ENCODE measurements at places on chromosomes 16 and 17. TPM values are rescaled to one million over a fixed set of nuclear protein-coding genes. Genes with fewer than 3 reads are reported as not detected.
A peak's percentile ranks its signal among the peaks of the same experiment; 100 is the strongest.

DNA sequence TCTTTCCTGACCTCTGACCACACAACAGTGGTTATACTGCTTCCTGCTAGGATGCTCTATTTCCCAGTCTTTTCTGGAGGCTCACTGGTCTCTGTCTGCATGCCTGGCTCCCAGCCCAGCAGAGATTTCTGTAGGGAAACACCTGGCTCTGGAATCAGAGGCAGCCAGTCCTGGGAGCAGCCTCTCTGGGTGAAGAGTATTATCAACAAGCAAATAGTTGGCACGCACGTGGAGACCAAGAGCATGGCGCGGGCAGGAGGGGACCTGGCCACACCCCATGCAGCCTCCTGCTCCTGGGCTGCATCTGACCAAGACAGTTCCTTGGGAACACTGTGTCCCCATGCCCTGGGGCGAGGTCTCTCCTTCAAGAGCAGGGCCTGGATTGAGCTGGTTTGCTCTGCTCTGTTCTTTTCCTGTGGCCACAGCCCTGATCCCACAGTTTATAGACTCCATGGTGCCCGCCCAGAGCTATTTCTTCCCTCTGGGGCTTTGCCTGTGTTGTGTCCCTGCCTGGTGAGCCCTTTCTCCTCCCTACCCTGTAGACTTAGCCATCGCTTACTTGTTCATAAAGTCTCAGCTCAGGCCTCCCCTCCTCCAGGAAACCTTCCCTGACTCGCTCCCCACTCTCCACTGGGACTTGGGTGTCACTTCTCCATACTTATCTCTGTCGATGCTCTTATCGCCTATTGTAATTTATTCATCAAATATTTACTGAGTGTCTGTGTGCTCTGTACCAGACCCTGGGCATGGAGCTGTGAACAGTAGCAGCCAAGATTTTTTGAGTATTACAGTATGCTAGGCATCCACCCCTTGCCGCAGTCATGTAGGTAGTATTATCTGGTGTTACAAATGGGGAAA lies 60.6 kb downstream of the SCNN1B start:
- peak; percentile 50 for DNase-seq

- no peak for DNase-seq
Observed at GRCh38 chr17:66682283-66682682, 152.6 kb upstream of the CACNG5 start.

GRCh38 chr16:2938206-2938605 lies 25.9 kb upstream of the KREMEN2 start:
- DNase-seq: no peak

The SREBF1 gene
- total RNA-seq: 23.6 TPM

DNA sequence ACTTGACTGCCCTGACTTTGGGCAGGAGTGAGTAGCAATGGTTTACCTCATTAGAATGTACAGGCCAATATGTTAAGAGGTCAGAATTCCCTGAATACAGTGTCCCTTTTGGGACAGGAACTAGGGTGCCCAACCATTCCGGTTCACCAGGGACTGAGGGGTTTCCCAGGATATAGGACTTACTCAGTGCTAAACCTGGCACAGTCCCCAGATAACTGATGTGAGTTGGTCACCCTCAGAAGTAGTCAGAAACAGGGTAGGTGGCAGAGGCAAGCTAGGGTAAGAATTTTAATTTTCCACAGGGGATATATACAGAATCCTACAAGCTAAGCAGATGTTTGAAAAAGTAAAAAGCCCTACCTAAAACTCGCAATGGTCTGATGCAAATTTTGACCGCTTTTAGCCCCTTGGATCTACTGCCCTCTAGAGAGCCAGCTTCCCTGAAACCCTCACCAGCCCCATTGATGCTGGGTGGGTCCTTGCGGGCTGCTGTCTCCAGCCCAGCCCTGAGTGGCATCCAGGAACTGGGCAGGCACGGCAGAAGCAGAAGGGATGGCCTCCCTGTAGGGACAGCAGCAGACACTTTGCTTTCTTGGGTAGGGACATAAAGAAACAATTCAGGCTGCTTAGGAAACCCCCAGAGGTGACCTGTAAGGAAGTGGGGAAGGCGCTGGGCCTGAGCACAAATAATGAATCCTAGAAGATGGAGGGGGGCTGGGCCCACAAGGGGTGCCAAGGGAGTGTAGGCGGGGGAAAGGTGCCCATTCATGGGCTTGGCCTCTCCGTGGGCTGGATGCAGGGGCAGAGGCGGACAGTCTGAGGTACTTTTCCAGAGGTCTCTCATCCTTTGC lies 434.8 kb downstream of the SLC39A11 start:
- DNase-seq: no peak

DNA sequence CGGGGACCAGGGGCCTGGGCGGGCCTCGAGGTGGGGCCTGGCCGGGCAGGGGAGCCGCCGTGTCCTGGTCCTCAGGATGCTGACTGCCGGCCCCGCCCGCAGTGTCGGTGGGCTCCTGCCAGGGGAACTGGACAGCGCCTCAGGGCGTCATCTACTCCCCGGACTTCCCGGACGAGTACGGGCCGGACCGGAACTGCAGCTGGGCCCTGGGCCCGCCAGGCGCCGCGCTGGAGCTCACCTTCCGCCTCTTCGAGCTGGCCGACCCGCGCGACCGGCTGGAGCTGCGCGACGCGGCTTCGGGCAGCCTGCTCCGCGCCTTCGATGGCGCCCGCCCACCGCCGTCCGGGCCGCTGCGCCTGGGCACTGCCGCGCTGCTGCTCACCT lies 2.3 kb upstream of the PAQR4 start:
- peak; percentile 53 for DNase-seq

The NLRP1 gene
- total RNA-seq: 82.2 TPM

The CHST4 gene
- total RNA-seq: not detected

- DNase-seq: no peak
Observed at GRCh38 chr17:27975146-27976011, 67.1 kb upstream of the NLK start.

The SYT17 gene
- 4.3 TPM for total RNA-seq

GRCh38 chr16:16133943-16134604 lies 89.2 kb downstream of the ABCC6 start:
- DNase-seq: no peak

The AGRP gene
- total RNA-seq: not detected

- peak; percentile 80 for DNase-seq
Observed at GRCh38 chr16:66935314-66936011, at the start of gene CES2. Gene CES2 (plus strand): TSS chr16:66935516. CDS start chr16:66935636, 120 bp downstream.

The KCNH4 gene
- 0.32 TPM for total RNA-seq

- DNase-seq: no peak
Observed at GRCh38 chr17:55681342-55681700, 41.3 kb downstream of the TMEM100 start.

The TMEM235 gene
- not detected for total RNA-seq

- peak; percentile 67 for DNase-seq
Observed at GRCh38 chr16:89020068-89020924, 43.3 kb upstream of the CBFA2T3 start.

The SCRN2 gene
- 37.6 TPM for total RNA-seq

- no peak for DNase-seq
Observed at GRCh38 chr16:15457958-15458357, 23.6 kb downstream of the BMERB1 start.

DNA sequence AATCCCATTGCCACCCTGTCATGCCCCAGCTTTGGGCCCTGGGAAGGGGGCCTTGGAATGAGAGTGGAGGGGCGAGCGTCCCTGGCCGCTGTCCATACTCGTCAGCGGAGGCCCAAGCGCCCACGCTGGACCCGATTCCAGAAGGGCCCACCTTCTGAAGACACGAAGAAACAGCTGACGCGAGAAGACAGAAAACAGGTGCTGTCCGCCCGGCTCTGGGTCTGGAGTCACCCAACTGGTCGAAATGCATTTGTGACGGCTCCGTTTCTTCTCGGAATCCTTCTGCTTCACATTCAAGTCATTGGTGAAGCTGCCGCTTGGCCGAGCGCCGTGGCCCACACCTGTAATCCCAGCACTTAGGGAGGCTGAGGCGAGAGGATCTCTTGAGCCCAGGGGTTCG lies 52.9 kb upstream of the PVALEF start:
- no peak for DNase-seq

The PRAC2 gene
- total RNA-seq: not detected

- no peak for DNase-seq
Observed at GRCh38 chr16:60636117-60636516, 1400.1 kb downstream of the CDH8 start.

GRCh38 chr16:1414532-1415260 lies at the start of gene UNKL:
Gene UNKL (minus strand): TSS chr16:1414704. CDS start chr16:1414691, 13 bp downstream.
- DNase-seq: peak; percentile 87

GRCh38 chr17:72743037-72743467 lies 349.4 kb downstream of the SLC39A11 start:
- DNase-seq: no peak

GRCh38 chr17:5958850-5959249 lies 111.3 kb upstream of the WSCD1 start:
- no peak for DNase-seq

The MYLK3 gene
- total RNA-seq: 0.54 TPM

DNA sequence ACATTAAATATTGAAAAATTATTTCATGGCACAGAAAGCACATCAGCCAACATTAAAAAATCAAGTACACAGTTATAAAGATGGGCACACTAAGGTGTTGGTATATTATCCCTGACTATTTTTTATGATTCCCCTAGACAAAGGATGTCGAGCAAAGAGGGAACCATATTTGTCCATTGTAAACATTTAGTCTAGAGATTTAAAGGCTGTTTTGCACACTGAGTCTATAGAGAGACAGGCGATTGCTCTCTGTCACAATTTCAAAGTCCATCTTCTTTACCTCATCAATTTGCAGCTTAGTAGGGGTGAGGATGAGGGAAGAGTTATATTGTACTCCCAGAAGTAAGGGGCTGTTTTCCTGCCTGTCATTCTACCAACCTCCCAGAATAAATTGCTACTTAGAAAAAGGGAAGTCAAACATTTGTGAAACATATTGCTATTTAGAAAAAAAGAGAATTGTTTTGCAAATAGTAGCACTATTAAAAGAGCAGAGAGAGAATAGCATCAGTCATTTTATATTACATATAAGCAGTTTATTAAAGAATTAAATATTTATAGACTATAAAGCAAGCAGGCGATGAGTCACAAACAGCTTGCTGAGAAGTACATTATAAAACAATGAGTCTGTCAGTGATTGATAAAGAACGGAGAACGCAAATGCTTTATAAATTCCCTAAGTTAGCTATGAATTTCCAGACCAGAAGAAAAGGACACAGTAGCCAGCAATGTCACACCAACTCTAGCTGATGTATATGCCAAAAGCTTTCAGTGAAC lies 270.6 kb upstream of the PMFBP1 start:
- DNase-seq: no peak

- DNase-seq: no peak
Observed at GRCh38 chr17:16027708-16028584, 28.3 kb downstream of the TTC19 start.

GRCh38 chr17:77247048-77247541 lies 106.3 kb downstream of the SEC14L1 start:
- DNase-seq: peak; percentile 91

GRCh38 chr16:85153656-85154091 lies 41.4 kb upstream of the CIBAR2 start:
- DNase-seq: no peak

DNA sequence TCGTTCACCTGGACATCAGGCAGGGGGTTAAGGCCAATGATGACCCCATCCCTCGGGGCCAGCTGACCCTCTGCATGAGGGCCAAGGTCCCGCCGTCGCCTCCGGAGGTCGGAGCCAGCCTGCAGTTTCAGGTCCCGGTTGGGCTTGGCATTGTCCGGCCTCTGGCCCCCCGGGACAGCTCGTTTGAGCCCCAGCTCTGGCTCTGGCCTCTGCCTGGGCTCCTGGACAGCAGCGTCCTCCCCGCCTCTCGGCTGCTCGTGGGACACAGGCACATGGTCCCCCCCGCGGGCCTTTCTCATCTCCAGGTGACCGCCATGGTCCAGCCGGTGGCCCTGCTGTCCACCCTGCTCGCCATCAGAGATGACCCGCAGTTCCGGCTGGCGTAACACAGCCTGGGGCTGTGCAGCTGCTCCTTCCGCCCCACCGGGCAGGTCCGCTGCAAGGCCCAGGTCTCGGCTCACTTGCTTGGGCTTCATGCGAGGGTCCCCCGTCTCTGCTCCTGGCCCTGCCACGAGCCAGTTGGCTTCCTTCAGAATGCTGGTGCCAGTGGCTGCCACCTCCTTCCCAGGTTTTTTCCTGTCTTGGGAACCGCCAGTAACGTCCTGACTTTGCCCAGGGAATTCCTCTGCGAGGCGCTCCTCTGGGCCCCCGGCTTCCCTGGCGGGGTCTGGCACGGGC lies 6.7 kb downstream of the NDUFAF8 start:
- no peak for DNase-seq

GRCh38 chr17:57033296-57033695 lies 51.8 kb upstream of the AKAP1 start:
- peak; percentile 61 for DNase-seq

DNA sequence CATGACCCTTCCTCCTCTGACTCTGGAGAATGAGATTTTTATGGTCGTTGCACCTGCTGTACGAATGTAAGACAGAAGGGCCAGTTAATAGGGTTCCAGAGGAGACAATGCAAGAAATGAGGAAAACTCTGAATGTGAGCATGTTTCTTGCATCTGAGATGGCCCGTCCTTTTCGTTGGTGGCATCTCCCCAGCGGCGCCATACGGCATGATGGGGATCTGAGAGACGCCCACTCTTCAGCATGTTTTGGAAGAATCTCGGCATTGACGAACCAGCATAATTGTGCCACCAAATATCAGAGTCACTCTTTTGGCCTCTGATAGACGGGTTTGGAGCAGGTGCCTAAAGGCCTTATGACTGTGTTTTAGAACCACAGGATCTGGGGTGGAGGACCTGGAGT lies 126.5 kb upstream of the RCVRN start:
- DNase-seq: no peak

DNA sequence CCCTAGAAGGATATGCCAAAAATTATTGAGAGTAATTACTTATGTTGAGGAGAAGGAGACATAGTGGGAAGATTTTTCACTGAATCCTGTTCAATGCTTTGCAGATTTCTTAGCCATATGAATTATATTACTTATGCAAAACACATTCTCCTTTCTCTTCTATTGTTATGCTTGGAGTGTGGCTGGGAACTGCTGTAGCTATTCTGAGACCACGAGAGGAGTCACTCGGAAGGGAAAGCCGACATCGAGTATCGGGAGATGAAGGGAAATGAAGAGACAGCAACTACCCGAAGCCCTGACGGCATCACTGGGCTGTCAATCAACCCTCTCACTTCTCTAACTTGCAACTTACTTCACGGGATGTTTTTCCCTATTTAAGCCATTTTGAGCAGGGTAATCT lies 39.6 kb downstream of the STX8 start:
- no peak for DNase-seq

The OR3A2 gene
- not detected for total RNA-seq

DNA sequence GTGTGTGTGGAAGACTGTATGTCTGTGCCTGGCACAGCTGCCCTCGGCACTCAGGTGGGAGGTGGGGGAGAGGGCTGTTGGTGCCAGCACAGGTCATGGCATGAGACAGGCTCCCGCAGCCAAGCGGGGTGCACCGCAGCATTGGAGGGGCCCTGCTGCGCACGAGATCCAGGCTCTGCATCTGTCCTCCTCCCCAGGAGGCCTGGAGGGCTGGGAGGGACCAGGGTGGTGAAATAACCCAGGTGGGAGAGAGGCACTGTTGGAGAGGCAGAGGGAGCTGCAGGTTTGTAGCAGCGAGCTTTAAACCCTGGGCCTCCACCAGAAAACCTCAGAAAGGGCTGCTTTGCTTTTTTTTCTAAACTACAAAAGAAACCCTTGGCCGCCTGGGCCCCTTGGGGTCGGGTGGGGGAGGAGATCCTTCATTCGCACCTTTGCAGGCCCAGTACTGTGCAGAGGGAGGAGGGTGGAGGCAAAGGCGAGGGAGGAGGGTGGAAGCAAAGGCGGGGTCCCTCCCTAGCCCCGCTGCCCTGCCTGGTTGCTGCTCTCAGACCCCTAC lies 241.7 kb downstream of the SEC14L1 start:
- DNase-seq: no peak

The DHRS13 gene
- total RNA-seq: 6.1 TPM

GRCh38 chr17:34998205-34998604 lies 17.9 kb downstream of the LIG3 start:
- peak; percentile 77 for DNase-seq
